ENCODE measurements at places on chromosomes 7 and 10.

DNA sequence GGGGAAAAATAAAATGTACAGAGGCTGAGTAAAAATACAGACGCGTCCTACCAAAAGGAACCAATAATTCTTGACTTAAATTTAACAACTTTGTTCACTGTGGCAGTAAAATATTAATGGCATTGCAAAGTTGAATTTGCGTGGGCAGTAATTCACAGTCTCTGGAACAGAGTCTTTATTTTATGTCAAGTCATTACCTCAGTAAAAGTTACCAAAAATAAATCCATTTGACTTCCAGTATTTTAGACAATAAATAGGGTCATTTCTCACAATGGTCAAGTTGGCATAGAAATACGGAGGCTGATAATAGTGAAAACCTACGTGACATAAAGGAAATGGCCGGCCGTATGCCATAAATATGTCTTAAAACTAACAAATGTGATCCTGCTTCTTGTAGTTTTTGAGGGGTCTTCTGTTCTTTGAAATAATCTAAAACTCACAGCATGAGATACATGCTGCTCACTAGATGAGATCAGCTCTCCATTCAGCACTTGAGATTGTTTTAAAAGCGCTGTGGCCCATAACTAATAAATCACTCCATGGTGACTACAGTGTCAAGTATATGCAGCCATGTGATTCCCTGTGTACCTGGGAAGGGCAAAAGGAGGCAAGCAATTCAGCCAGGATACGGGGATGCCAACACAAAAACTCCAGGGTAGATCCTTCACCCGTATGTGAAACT lies 75.3 kb downstream of the DOCK4 start:
- DNase-seq: no peak

GRCh38 chr7:109126404-109127050 lies 556.9 kb downstream of the DNAJB9 start:
- DNase-seq: peak; percentile 67

GRCh38 chr10:58796242-58796641 lies 283.6 kb downstream of the BICC1 start:
- DNase-seq: no peak

- DNase-seq: no peak
These were observed 275.8 kb upstream of the LYZL1 start for GRCh38 chr10:29012926-29013554.

- DNase-seq: peak; percentile 77
These were observed 4.1 kb upstream of the BMPER start for GRCh38 chr7:33901199-33901598.

- DNase-seq: no peak
These were observed 242.6 kb upstream of the PITRM1 start for GRCh38 chr10:3415038-3415736.

- DNase-seq: peak; percentile 64
These were observed 56.5 kb downstream of the CTTNBP2 start for GRCh38 chr7:117816727-117817126.

DNA sequence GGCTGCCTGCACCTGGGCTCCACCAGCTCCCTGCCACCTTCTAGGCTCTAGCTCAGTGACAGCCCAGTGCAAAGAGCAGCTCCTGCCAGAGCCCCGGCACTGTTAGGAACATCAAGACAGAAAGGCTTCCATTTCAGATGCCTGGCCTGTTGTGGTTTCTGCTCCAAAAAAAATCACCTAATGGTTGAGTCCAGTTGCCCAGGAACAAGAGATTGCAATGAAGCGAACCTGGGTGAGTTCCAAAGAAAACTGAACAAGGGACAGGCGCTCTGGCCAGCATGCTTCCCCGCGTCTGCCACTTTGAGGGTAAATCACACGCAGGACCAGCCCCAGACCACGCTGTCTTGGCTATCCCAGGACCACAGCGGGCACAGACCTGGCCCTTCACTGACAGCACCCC lies 47.0 kb upstream of the RASGEF1A start:
- no peak for DNase-seq

DNA sequence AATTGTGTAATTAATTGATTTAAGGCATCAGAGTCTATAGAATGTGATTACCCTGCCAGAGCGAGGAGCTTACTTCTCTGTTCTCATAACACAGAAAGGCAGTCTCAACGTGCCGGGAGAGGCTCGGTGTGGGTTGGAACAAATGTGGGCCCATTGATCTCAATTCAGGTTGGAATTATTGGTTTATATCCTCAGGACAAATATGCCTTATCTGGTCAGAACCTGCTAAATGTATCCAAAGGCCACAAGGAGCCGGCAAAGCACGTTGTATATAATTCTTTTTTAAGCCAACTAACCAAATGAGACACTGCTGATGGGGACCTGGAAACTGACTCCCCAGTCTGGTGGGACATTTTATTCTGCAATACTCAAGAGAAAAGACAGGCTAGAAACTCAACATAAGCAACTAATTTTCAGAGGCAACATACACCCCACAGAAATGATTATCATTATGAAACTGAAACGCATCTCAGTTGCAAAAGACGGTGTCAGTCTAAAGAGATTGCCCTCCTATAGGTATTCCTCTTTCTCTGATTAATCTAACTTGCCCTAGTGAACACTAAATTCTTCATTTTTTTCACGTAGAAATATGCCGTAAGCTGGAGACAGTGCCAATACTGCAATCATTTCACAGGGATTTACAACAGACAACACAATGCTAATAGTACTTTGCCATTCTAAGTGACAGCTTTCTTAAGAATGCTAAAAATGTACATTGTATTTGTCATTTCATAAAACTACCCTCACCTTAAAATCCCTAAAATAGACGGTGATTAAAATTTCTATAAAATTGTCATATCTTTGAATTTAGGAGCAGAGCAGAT lies 9.4 kb downstream of the EBF3 start:
- DNase-seq: no peak

DNA sequence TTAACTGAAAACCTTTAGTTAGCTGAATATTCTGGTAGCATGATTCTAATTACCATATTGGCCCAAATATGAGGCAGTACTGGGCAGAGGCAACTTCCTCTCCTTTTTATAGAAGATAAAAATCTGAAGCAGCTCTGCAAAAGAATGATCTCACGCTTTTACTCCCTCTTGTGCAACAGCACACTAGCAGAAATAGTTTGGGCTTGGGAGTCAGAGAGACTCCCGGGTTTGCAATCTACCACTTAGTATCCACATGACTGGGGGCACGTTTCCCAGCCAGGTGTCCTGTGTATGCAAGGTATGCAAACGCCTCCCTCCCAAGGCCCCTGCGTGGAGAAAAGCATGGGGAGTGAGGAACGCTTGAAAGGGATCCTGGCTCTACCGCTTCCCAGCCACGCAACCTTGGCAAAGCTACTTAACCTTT lies 47.2 kb upstream of the RHEB start:
- DNase-seq: peak; percentile 45

DNA sequence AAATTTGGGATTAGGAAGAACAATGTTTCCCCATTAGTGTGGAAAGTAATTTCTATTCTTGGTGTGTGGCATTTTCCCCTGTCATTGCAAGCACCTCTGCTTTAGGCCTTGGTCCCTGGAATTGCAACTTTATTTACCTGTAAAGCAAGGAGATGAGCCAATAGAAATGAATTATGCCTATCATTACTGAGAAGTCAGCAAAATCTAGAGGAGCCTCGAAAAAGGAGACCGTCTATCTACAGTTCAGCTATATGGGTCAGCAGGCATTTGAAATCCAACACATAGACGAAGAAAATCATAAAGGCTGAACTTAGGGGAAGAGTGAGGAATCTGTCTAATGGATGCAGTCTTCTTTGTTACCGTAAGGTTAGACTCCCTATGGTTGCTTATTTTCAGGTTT lies 161.1 kb downstream of the CCDC71L start:
- no peak for DNase-seq

GRCh38 chr7:28621369-28621841 lies 209.1 kb downstream of the CREB5 start:
- no peak for DNase-seq

DNA sequence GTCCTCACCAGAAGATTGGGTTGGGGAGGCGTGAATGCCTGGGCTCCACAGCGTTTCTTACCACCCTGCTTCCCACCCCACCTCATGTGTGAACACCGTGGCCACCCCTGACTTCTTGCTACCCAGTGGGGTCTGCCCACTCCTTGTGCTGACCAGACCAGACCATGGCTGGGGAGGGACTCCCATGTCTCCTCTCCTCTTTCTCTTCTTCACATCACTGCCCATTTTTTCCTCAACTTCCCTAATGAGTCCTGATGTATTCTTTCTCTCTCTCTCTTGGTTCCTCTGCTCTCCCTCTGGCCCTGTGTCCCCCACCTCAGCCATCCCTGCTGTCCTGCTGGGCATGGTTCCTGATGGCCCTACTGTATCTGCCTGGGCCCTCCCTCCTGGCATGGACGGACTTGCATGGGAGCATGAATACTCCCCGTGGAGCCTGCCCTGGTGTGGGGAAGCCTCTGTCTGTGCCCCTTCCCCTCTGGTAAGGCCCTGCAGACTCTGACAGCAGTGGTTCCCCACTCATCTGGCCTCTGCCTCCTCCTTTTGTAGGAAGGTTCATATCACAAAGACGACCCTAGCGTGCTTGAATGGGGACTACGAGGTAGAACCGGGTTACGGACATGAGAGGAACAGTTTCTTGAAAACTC lies 85.5 kb downstream of the ADCY1 start:
- DNase-seq: no peak

- peak; percentile 72 for DNase-seq
These were observed 120.0 kb downstream of the SRPK2 start for GRCh38 chr7:105268511-105269392.

DNA sequence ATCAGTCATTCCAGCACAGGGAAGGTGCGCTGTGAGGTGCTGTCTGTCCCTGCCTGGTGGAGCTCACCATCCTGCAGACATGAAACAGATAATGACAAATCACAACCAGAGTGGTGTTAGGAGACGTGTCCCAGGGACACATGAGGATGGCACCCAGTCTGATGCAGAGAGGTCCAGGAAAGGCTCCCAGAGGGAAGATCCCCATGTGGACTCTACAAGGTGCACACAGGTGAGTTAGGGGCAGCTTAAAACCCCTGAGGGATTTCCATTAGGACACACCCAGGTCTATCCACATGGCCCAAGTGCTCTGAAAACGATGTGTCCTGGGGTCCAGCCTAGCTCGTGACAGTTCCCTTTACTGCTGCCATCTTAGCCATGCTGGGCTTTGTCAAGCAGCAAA lies 91.4 kb downstream of the ADARB2 start:
- DNase-seq: no peak

Data from ELR (cell line).